Ovary (tissue), 10 donors: ENCODE measurements at places on chromosomes 13 and 19.

DNA sequence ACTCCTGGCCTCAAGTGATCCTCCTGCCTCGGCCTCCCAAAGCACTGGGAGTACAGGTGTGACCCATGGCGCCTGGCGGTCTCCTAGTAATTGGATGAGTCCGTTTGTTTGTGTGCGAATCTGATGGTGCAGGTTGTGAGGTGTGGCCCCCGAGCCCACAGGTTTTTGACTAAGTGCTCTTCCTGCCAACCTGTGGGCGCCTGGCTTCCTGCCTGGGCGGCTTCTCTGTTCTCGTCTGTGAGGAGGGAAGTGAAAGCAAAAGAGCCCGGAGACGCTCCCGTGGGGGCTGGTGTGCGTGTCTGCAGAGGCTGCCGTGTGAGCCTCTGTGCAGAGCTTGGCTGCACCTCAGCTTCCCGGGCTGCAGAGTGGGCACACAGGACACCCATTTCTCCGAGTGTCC is 10.0 kb downstream of the ARHGAP45 start:
- H3K27me3 ChIP-seq = no peaks in the 10 kb centered on the region
- H3K4me1 ChIP-seq = no peaks in the 10 kb centered on the region
- DNase-seq = no peak
- H3K27ac ChIP-seq = no peak overlapping the region
- no peaks in the 10 kb centered on the region for H3K36me3 ChIP-seq
- H3K4me3 ChIP-seq = no peak overlapping the region

- H3K4me1 ChIP-seq = peaks cover 2% of the 10 kb centered on the region
- no peaks in the 10 kb centered on the region for H3K36me3 ChIP-seq
- no peaks in the 10 kb centered on the region for H3K27me3 ChIP-seq
- no peak overlapping the region for H3K27ac ChIP-seq
Observed at GRCh38 chr13:106602178-106602577, 34.2 kb upstream of the ARGLU1 start.

DNA sequence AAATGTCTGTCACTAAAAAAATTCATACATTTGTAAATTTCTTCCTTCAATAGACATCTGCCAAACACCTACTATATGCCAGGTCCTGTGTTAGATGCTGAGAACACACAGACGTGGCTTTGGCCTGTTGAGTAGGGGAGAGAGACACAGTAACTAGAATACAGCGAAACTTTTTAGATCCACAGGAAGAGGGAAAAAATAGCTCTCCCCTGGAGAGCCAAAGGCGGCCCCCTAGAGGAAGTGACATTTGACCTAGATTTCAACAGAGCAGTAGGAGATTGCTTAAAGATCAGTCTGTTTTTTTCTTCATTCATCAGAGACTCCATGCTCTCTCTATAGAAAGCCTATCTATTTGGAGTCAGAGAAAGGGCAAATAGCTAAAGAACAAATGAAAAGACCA is 11.3 kb downstream of the LCP1 start:
- DNase-seq = no peak
- H3K27me3 ChIP-seq = no peaks in the 10 kb centered on the region
- H3K4me3 ChIP-seq = no peak overlapping the region
- H3K27ac ChIP-seq = no peak overlapping the region
- H3K4me1 ChIP-seq = no peaks in the 10 kb centered on the region
- H3K36me3 ChIP-seq = no peaks in the 10 kb centered on the region

- no peaks in the 10 kb centered on the region for H3K36me3 ChIP-seq
- H3K27ac ChIP-seq = no peak overlapping the region
- DNase-seq = no peak
- H3K4me3 ChIP-seq = no peak overlapping the region
Observed at GRCh38 chr13:50376895-50377575, 361.8 kb downstream of the KCNRG start.

DNA sequence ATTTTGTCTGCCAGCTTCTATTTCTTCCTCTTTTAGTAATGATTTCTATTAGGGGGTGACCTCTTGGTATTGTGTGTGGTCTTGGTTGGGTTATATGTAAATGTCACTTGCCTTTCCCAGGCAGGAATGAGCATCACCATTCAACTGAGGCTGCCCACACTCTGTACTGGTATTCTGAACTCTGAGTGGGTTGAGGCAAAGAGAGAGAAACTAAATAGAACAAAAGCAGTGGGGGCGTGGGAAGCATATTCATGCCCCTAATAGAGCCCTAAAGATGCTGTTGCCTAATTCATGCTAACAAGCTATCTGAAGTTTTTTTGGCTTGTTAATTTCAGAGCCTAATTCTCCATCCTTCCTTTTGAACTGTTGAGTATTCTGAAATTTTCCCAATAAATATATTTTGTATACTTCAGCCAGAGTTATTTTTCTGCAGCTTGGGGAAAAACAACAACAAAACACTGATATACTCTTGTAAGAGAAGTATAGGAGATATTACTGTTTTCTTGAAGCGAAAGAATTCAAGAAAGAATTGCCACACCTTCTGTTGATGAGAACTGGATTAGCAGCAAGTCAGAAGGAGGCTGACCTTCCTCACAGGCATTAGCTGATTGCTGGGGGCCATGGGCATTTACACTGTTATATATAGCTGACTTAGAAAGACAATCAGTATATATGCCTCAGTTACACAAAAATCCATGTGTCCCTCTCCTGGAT is 315.8 kb upstream of the KLF12 start:
- H3K27me3 ChIP-seq = no peaks in the 10 kb centered on the region
- no peak overlapping the region for H3K27ac ChIP-seq
- H3K36me3 ChIP-seq = no peaks in the 10 kb centered on the region
- no peak overlapping the region for H3K4me3 ChIP-seq

DNA sequence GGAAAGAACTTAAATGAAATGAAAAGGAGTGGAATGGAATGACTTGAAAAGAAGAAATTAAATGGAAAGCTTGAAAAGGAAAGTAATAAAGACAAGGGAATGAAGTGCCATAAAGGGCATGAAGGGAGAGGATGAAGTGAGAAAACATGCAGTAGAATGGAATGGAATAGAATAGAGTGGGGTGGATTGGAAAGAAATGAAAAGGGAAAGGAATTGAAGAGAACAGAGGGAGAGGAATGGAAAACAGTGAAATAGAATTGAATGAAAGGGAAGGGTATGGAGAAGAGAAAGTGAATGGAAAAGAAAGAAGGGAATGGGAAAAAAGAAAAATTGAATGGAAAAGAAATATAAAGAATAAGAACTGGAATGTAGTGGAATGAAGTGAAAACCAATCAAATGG is 9.2 kb upstream of the ZNF180 start:
- no peak overlapping the region for H3K4me3 ChIP-seq
- H3K27me3 ChIP-seq = no peaks in the 10 kb centered on the region
- no peak overlapping the region for H3K27ac ChIP-seq
- DNase-seq = no peak
- H3K4me1 ChIP-seq = no peaks in the 10 kb centered on the region

- H3K27me3 ChIP-seq = no peaks in the 10 kb centered on the region
- no peak for DNase-seq
- no peak overlapping the region for H3K27ac ChIP-seq
- H3K4me1 ChIP-seq = no peaks in the 10 kb centered on the region
- no peak overlapping the region for H3K4me3 ChIP-seq
Observed at GRCh38 chr19:16224293-16225045, 26.8 kb downstream of the AP1M1 start.

GRCh38 chr19:2049741-2050348 is 1.2 kb downstream of the MKNK2 start:
- peak overlapping the region; percentile 88 for H3K4me3 ChIP-seq
- peak overlapping the region; percentile 92 for H3K27ac ChIP-seq
- no peaks in the 10 kb centered on the region for H3K27me3 ChIP-seq
- no peaks in the 10 kb centered on the region for H3K36me3 ChIP-seq
- DNase-seq = peak; percentile 79
- H3K4me1 ChIP-seq = peaks cover 35% of the 10 kb centered on the region

GRCh38 chr19:51259348-51260245 is 8.7 kb downstream of the SIGLECL1 start:
- H3K4me3 ChIP-seq = no peak overlapping the region
- DNase-seq = no peak
- no peaks in the 10 kb centered on the region for H3K27me3 ChIP-seq
- H3K27ac ChIP-seq = no peak overlapping the region

GRCh38 chr13:53311561-53311960 is 282.9 kb downstream of the OLFM4 start:
- no peaks in the 10 kb centered on the region for H3K27me3 ChIP-seq
- no peaks in the 10 kb centered on the region for H3K36me3 ChIP-seq
- no peak for DNase-seq
- H3K4me3 ChIP-seq = no peak overlapping the region
- H3K4me1 ChIP-seq = no peaks in the 10 kb centered on the region

- H3K27me3 ChIP-seq = no peaks in the 10 kb centered on the region
- H3K27ac ChIP-seq = no peak overlapping the region
- no peak for DNase-seq
- no peaks in the 10 kb centered on the region for H3K4me1 ChIP-seq
- H3K36me3 ChIP-seq = no peaks in the 10 kb centered on the region
- no peak overlapping the region for H3K4me3 ChIP-seq
Observed at GRCh38 chr19:21566073-21566472, 60.7 kb downstream of the ZNF429 start.

DNA sequence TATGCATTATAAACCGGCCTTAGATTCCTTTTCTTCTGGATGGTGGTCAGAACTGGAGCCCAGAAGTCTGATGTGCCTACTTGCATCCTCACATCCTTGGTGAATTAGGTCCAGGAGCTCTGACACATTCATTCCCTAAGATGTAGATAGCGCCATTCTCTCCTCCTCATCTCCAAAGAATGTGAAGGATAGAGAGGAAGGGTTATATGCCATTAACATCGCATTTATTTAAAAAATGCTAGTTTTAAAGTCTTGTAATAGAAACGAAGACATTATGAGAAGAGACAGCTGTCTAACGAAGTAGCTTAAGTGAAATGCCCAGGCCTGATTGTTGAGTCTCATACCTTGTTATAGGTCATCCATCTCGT is 9.7 kb downstream of the MBNL2 start:
- no peaks in the 10 kb centered on the region for H3K36me3 ChIP-seq
- H3K4me3 ChIP-seq = no peak overlapping the region
- H3K4me1 ChIP-seq = peaks cover 25% of the 10 kb centered on the region
- DNase-seq = no peak
- no peaks in the 10 kb centered on the region for H3K27me3 ChIP-seq

GRCh38 chr19:35098413-35099049 is 17.1 kb upstream of the FXYD3 start:
- no peak overlapping the region for H3K27ac ChIP-seq
- no peaks in the 10 kb centered on the region for H3K36me3 ChIP-seq
- no peaks in the 10 kb centered on the region for H3K27me3 ChIP-seq
- H3K4me1 ChIP-seq = no peaks in the 10 kb centered on the region
- no peak for DNase-seq

- peak overlapping the region; percentile 14 for H3K4me3 ChIP-seq
- peaks cover 3% of the 10 kb centered on the region for H3K4me1 ChIP-seq
Observed at GRCh38 chr19:38362076-38362945, 12.1 kb upstream of the PSMD8 start.

- no peaks in the 10 kb centered on the region for H3K4me1 ChIP-seq
- no peak for DNase-seq
- H3K27me3 ChIP-seq = no peaks in the 10 kb centered on the region
- H3K4me3 ChIP-seq = no peak overlapping the region
Observed at GRCh38 chr13:71213252-71213821, 653.7 kb downstream of the DACH1 start.

- no peak for DNase-seq
- no peaks in the 10 kb centered on the region for H3K4me1 ChIP-seq
- H3K4me3 ChIP-seq = no peak overlapping the region
- no peak overlapping the region for H3K27ac ChIP-seq
- no peaks in the 10 kb centered on the region for H3K27me3 ChIP-seq
Observed at GRCh38 chr13:94878602-94879165, 166.3 kb upstream of the SOX21 start.

- peaks cover 2% of the 10 kb centered on the region for H3K4me1 ChIP-seq
- H3K27me3 ChIP-seq = no peaks in the 10 kb centered on the region
- no peak for DNase-seq
- H3K27ac ChIP-seq = no peak overlapping the region
- H3K36me3 ChIP-seq = no peaks in the 10 kb centered on the region
Observed at GRCh38 chr13:23322353-23323336, 110.9 kb downstream of the SACS start.

DNA sequence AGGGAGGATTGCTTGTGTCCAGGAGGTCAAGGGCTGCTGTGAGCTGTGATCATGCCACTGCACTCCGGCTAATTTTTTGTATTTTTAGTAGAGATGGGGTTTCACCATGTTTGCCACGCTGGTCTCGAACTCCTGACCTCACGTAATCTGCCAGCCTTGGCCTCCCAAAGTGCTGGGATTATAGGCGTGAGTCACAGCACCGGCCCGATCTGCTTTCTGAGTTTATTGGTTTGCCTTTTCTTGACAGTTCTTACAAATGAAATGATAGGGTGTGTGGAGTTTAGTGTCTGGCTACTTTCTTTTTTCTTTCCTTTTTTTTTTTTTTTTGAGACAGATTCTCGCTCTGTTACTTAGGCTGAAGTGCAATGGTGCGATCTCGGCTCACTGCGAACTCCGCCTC is 848 bp downstream of the C19orf44 start:
- peaks cover 6% of the 10 kb centered on the region for H3K4me1 ChIP-seq
- H3K27ac ChIP-seq = no peak overlapping the region
- no peak for DNase-seq
- H3K4me3 ChIP-seq = peak overlapping the region; percentile 78

GRCh38 chr13:77916488-77916887 is 2.1 kb downstream of the EDNRB start:
- no peak overlapping the region for H3K27ac ChIP-seq
- H3K4me1 ChIP-seq = peaks cover 8% of the 10 kb centered on the region
- H3K4me3 ChIP-seq = no peak overlapping the region
- no peaks in the 10 kb centered on the region for H3K27me3 ChIP-seq
- H3K36me3 ChIP-seq = no peaks in the 10 kb centered on the region
- no peak for DNase-seq

- H3K27ac ChIP-seq = no peak overlapping the region
- no peaks in the 10 kb centered on the region for H3K4me1 ChIP-seq
- DNase-seq = no peak
- H3K27me3 ChIP-seq = no peaks in the 10 kb centered on the region
Observed at GRCh38 chr19:33248954-33249613, 23.4 kb upstream of the SLC7A10 start.

- H3K4me3 ChIP-seq = no peak overlapping the region
- no peak overlapping the region for H3K27ac ChIP-seq
- no peaks in the 10 kb centered on the region for H3K4me1 ChIP-seq
- no peak for DNase-seq
- no peaks in the 10 kb centered on the region for H3K27me3 ChIP-seq
Observed at GRCh38 chr13:39306639-39307589, 268.7 kb downstream of the NHLRC3 start.

DNA sequence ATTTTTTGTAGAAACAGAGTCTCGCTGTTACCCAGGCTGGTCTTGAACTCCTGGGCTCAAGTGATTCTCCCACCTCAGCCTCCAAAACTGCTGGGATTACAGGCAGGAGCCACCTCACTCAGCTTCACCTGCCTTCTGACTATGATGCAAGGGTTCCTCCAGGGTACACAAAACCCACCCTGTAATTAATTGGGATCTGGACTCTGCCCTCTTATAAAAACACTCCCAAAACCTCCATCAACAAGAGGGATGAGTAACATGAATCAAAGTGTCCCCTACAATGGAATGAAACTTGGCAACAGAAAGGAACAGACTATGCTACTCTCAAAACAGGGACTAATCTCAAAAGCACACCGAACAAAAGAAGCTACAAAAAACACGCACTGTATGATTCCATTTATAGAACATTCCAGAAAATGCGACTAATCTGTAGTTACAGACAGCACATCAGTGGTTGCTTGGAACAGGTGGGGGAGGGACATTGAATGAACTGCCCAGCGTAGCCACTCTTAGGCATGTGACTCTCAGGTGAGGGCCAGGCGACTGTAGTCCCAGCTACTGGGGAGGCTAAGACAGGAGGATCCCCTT is 3.2 kb upstream of the PRR36 start:
- no peak overlapping the region for H3K4me3 ChIP-seq
- no peaks in the 10 kb centered on the region for H3K4me1 ChIP-seq
- no peaks in the 10 kb centered on the region for H3K36me3 ChIP-seq
- no peak for DNase-seq
- H3K27me3 ChIP-seq = no peaks in the 10 kb centered on the region
- H3K27ac ChIP-seq = no peak overlapping the region
